ENCODE measurements at places on chromosomes 5 and 9.

DNA sequence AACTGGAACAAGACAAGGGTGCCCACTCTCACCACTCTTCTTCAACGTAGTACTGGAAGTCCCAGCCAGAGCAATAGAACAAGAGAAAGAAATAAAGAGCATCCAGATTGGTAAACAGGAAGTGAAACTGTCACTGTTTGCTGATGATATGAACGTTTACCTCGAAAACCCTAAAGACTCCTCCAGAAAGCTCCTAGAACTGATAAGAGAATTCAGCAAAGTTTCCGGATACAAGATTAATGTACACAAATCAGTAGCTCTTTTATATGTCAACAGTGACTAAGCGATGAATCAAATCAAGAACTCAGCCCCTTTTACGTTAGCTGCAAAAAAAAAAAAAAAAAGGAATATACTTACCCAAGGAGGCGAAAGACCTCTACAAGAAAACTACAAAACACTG is 306.6 kb downstream of the PLK2 start:
- DNase-seq, result no peak

DNA sequence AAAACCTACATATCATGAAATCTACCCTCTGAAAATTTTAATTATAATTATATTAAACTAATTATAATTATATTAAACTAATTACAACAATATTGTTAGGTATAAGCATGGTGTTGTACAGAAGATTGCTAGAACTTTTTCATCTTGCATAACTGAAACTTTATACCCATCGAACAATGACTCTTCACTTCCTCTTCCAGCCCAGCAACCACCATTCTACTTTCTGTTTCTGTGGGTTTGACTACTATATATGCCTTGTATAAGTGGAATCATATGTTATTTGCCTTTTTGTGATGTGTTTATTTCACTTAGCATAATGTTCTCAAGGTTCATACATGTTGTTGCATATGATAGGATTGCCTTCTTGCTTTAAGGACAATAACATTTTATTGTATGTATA is 274.2 kb upstream of the CCNH start:
- no peak for DNase-seq

DNA sequence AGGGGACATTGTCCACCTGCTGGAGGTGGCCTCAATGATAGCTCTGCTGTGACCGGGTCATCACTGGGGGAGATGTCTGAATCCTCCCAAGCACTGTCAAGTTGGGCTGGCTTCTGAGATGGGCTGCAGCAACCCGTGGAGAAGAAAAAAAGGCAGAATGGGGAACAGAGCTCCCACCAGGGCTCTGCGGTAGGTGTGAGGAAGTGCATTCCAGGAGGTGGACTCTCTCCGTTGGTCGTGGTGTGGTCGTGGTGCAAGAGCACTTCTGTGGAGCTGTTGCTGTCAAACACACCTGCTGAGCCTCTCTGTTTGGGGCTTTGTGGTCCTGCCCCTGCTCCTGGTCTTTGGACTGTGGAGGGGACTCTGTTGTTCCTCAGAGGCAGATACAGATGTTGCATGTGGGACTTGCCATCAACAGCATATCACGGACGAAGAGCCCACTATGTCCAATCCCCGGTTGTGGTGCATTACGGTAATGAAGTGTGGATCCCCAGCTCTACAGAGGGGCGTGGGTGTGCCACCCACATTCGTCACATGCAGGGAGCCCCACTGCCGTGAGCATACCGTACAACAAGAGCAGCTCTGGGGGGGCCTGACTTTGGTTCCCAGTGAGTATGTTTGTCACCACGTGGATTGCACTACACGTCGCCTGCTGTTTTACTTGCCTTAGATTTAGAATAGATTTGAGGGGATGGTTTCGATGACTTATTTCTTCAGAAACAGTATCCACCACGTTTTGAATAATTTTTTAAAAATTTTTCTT is 36.0 kb upstream of the PITX1 start:
- no peak for DNase-seq

DNA sequence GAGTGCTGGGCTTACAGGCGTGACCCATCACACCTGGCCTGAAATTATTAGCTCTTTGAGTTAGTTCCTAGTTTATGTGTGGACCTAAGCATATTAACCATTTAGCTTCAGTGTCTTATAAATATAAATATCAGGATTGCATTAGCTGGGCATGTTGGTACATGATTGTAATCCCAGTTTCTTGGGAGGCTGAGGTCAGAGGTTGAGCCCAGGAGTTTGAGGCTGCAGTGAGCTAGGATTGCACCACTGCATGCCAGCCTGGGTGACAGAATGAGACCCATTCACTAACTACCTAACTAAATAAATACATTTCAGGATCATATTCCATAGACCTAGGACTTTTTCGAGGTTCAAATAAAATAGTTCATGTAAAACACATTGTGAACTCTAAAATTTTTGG is 129.8 kb downstream of the VPS13A start:
- no peak for DNase-seq

GRCh38 chr5:91106842-91107511 is 276.1 kb downstream of the ARRDC3 start:
- DNase-seq, result no peak

DNA sequence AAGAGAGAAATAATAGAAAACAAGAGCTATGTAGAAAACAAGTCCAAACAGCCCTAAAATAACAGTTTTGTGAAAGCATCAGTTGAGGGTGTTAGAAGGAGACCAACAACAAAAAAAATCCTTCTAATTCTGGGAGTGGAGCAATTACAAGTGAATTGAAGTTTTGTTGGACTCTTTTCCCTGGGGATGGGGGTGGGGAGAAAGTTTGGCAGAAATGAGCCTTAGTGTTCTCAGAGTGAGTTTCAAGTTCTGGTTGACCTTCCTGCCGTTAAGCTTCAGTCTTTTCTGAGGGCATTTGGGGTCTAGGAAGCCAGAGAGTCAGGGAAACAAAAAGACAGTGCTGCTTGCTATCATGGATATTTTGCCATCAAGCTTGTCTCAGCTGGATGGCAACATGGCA is 106.3 kb upstream of the TRIM32 start:
- no peak for DNase-seq

GRCh38 chr5:138179277-138179857 is 455 bp downstream of the KIF20A start:
- DNase-seq, result no peak

- no peak for DNase-seq
Measured at GRCh38 chr5:128263357-128263756, 179.8 kb downstream of the SLC12A2 start.

GRCh38 chr5:1235379-1235778 is 10.2 kb downstream of the SLC6A18 start:
- no peak for DNase-seq

DNA sequence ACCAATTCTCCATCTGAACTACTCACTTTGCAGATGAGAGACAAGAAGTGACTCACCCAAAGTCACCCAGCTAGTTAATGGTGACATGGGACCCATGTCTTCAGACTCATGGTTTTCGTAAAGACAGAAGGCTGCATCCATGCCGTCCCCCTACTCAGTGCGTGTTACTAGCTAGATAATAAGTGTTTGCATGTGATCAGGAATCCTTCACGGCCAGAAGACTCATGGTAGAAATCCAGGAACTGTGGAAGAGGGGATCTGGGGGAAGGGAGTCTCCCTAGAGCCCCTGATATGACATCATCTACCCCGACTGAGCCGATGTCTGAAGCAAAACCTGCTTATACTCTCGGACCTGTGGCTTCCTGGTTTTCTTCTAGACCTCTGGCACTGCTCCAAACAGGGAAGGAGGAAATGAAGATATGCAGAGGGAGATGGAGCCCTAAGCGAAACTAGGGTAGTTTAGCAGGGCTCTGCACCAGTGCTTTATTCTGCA is 3.3 kb downstream of the RNF183 start:
- no peak for DNase-seq

DNA sequence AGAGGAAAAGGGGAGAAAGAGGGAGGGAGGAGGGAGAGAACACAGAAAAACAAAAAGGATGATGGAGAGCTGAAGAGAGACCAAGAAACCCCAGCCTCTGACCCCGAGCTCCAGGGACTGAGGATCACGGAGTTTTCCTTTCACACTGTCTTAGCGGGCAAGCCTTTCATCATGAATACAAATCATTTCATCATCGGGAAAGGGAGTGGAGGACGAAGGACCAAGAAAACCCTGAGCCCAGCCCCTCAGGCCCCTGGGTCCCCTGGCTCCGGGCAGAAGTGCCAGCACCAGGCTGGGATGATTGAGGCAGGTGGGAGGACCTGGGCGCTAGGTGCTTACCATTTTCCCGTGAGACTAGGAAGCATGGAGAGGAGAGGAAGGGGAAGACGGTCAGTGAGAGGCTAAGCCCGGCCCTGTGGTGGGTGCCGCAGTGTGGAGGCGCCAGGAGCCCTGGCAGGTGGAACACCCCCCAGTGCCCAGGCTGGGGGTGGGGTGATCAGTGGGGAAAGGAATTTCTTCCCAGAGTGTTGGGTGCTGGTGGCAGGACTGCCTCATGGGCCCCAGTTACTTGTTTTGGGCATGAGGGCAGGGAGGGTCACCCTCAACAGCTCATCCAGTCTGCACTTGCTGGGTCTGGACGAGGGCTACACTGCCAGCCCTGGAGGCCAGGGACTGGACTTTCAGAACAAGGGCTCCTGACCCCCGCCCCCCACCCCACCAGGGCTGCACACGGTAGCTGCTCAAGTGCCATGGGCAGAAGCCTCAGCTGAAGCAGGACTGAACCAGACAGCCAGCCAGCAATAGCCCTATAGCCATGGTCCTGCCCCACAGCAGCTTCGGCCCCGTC is 49.0 kb upstream of the SARDH start:
- DNase-seq, result no peak

DNA sequence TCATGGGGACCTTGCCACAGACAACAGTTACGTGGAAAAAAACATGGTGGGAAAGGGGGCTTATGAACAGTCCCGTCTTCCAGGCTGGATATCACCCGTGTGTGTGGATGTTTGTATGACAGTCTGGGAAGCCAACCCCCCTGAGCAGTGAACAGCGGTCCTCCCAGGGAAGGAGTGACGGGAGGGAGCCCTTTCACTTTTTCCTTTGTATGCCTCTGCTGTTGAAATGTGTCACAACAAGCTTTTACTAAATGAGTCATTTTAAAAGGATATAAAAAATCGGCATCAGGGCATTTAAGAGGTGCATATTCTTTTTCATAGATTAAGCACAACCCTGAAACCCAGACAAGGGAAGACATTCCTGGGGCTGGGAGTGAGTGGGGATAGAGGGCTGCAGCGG is 5.1 kb downstream of the MYMK start:
- no peak for DNase-seq

- peak; percentile 28 for DNase-seq
Measured at GRCh38 chr5:115543365-115544042, 1.1 kb downstream of the FEM1C start.

- no peak for DNase-seq
Measured at GRCh38 chr5:21919414-21920022, 933.6 kb downstream of the CDH12 start.

DNA sequence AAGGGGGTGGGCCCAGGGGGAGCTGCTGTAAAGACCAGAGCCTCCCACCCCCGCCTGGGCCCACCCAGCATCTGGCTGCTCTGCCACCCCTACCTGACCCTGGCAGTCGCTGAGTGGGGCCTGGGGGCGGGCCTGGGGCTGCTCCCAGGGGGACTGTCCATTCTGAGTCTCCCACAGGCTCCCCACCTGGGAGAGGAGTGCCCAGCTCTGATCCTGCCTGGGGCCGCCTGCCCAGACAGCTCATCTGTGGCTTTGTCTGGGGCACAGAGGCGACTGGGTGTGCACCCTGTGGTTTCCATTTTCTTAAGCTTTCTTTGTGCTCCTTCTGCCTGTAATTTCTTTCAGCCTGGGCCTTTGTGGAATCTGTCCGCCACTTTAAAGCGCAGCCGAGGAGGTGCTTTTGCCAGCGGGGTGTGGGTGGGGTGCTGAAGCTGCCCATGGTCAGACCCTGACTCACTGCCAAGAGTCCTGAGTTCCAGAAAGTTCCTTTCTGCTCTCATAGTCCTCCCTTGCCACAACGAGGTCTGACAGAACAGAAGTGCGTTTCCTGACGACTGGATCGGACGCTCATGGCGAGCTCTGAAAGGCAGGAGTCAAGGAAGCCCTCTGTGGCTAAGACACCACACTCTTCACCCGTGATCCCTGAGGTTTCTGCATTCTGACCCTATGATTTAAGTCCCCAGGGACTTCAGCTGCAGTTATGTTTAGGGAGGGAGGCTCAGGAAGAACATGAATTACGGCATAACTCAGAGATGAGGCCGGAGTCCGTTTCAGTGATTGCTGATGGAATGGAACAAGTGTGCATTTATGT is 225.0 kb downstream of the FANCC start:
- DNase-seq, result no peak

DNA sequence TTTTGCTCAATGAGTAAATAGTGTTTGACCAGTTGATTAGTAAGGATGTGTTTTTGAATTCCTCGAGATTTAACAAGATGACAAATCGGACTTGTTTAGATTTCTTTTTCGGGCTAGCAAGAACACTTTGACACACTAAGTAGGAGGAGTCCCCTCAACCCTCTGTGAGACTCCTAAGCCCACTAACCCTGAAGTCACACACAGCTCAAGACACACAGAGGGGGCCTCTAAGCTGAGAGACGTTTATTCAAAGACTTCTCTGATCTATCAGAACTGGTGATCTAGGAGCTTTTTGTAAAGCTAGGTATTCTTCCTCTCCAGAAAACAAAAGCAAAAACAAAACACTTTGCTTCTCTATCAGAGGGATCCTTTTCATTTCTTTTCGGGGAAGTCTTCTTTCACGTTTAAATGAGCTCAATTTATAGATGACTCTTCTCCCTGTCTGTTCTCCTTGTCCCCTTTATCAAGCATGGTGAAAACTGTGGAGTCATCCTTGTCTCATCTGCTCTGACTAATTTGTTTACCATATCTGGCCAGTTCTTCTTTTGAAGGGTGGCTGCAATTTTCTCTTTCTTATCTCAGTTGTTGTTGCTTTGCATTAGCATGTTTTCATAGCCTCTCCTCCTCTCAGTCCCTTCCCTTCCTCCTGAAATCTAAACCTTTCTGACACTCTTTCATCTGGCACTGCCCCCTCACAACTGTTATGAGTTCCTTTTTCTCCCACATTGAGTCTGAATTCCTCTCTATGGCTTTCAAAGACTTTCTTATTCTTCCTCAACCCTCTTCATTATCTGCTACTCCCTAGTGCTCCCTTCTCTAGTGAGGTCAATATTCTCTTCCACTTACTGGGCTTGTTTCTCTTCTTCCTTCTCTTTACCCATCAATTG is 68.5 kb upstream of the RAI14 start:
- DNase-seq, result no peak

DNA sequence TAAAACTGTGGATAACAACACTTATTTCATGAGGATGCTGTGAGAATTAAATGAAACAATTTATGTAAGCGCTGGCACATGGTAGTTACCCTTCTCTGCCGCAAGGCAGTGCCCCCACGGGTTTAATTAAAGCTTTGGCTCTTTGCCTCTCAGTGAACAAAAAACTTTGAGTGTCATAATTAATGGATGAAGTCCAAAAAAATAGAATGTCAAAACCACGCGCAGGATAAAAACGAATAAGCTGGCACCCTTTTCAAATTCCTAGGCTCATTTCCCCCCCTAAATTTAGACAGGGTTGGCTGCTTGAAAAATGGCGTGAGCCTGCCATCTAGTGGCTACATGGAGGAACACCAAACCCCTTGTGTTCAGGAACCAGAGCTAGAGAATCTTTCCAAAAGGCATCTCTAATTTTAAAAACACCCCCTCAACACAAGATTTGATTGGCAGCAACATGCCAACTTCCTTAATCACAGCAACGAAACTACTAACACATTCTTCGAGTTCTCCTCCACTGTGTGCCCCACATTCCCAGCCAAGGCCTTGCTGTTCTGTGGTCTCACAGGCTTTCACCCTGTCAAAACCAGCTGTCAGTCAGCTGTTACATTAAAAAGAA is 29.0 kb upstream of the CCNG1 start:
- DNase-seq, result peak; percentile 42
